ENCODE measurements at places on chromosomes 3 and 15. TPM values are rescaled to one million over a fixed set of nuclear protein-coding genes. Genes with fewer than 3 reads are reported as not detected.

GRCh38 chr3:108724101-108724500 lies 33.1 kb downstream of the RETNLB start:
- DNase-seq, result no peak

GRCh38 chr3:178456621-178457285 lies 79.5 kb upstream of the KCNMB2 start:
- DNase-seq, result no peak

GRCh38 chr15:70339571-70340493 lies 242.1 kb upstream of the TLE3 start:
- no peak for DNase-seq

DNA sequence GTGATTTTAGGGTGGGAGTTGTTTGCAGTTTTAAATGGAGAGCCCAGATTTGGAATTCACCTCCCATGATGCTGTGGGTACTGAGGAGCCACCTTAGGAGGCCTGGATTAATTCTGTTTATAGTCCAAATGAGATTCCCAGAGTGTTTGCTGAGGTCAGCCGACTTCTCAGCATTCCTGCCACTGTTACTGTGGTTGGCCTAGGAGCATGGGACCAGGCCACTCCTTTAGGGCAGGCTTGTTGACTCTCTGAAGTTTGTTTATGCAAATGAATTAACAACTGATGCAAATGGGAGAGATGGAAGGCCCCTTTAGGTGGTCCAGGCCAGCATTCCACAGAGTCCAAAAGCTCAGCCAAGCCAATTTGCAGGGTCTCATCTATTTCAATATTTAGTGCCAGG lies 46.1 kb downstream of the CACNA2D3 start:
- DNase-seq, result no peak

DNA sequence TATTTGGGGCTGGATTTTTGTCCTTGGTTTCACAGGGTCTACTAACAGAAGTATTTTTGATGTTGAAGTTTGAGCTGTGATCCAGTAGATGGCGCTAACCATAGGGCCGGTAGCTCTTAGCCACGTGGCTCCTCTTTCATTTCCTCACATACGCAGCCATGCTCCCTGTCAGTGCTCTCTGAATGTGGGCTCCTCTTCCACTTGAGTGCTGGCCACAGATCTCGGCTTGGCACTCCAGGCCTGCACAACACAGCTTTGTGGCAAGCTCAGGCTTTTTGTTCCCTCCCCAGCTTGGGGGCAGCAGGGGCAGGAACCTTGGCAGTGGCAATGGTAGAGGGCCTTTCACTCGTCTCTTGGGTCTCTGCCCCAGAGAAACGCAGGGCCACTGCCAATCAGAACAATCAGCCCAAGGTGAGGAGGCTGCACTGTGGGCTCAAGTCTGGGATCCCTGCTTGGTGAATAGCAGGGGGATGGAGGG lies 18.6 kb upstream of the DNAAF4 start:
- DNase-seq, result no peak

- no peak for DNase-seq
Observed at GRCh38 chr3:42855219-42855546, 20.5 kb downstream of the CYP8B1 start.

DNA sequence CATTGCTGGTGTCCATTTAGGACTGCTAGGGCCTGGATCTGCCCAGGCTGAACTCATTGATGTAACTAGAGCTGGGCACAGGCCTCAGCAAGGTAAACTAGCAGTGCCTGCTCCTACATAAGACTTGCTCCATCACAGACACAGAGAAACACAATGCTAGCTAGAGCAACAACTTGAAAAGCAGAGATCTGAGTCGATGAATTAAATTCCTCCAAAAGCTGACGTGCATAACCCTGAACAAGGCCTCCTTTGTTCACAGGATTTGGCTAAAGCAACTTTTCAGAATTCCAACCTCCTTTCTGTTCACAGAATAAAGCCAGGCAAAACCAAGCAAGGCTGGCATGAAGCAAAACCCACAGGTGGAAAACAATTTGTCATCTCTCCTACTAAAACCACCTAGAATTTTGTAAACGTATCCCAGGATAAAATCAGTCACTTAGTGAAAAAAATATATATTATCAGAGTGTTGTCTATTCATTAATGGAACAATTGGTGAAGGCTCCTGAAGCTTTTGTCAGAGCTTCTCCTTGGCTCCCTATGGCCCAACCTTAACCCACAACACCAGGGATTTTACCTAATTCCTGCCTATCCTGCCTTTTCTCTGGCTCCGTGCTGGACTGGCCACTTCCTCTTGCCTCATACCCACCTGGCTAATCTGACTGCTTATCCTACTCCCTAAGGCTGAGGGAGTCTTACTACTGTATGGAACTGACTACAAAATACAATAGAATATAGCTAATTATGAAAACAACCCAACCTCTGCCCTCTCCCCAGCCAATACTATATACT lies 39.9 kb downstream of the PLCH1 start:
- DNase-seq, result no peak

DNA sequence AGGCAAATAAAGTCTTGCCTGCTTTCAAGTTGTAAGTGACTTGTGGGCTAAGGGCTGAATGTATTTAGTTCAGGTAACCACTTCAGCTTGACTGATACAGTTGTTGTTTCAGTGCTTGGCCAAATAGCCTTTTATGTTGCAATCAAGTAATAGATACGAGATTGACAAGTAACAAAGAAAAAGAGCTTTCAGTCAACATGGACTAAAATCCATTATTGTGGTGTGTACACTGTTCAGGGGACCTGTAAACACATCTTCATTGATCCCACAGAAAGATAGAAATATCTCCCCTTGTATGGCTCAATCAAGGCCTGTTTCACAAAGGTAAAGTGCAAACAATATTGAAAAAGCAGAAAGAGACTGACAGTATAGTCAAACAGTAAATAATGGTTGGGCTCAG lies 224.8 kb upstream of the TMCO5A start:
- no peak for DNase-seq

GRCh38 chr3:71129611-71130431 lies 453.7 kb downstream of the FOXP1 start:
- no peak for DNase-seq

GRCh38 chr3:86547692-86548091 lies 443.3 kb downstream of the VGLL3 start:
- no peak for DNase-seq

DNA sequence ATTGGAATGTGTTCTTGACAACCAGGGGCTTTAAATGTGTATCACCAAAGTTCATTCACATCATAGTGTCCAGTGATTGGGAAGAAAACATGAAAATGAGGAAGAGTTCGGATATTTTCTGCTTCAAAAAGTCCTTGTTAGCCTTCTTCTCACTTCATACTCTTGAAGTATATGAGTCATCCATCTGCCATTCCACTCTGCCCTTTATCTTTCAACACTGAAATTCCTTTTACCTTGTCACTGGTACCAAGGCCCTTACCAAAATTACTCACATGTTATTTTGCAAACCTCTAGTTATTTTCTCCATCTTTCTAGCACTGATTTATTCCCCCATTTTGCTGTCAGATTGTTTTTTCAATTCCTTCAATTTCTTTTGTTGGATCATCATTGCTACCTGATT lies 32.5 kb downstream of the OR5H15 start:
- no peak for DNase-seq

ELL3 gene
- total RNA-seq, result 1.3 TPM

HTR3D gene
- not detected for total RNA-seq

FANCD2 gene
- 16.6 TPM for total RNA-seq

PSTPIP1 gene
- 0.89 TPM for total RNA-seq

CTSH gene
- 103 TPM for total RNA-seq

ENTPD3 gene
- 0.21 TPM for total RNA-seq

GOLGA6L9 gene
- 4.9 TPM for total RNA-seq

MOBP gene
- total RNA-seq, result 0.08 TPM

SPINK8 gene
- total RNA-seq, result not detected

Data from kidney epithelial cell (primary cell).